ENCODE measurements at places on chromosomes 16 and 17. TPM values are rescaled to one million over a fixed set of nuclear protein-coding genes. Genes with fewer than 3 reads are reported as not detected.

Gene ZACN
- total RNA-seq, result not detected

- no peak for DNase-seq
Measured at GRCh38 chr17:15882058-15882720, 62.7 kb upstream of the ADORA2B start.

DNA sequence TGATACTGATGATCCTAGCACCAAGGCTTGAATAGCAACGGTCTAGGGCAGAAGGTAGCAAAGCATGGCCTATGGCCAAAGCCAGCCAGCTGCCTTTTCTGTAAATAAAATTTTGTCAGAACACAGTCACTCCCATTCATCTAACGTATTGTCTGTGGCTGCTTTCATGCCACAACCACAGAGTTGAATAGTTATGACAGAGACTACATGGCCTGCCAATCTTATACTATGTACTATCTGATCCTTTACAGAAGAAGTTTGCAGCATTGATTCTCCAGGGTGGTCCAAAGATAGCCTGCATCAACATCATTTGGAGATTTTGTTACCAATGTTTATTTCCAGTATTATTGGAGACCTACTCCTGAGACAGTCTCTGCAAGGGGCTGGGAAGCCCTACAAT is 19.9 kb upstream of the MMD start:
- no peak for DNase-seq

- no peak for DNase-seq
Measured at GRCh38 chr17:21194703-21195102, 19.3 kb downstream of the TMEM11 start.

Gene TEKT1
- total RNA-seq, result not detected

- no peak for DNase-seq
Measured at GRCh38 chr17:74432424-74432690, 469 bp downstream of the GPRC5C start.

- DNase-seq, result peak; percentile 11
Measured at GRCh38 chr16:17921357-17921978, 415.1 kb downstream of the NPIPA8 start.

Gene ABI3
- total RNA-seq, result not detected

- DNase-seq, result no peak
Measured at GRCh38 chr16:72409423-72409822, 237.5 kb upstream of the PMFBP1 start.

Gene MT1A
- not detected for total RNA-seq

- no peak for DNase-seq
Measured at GRCh38 chr17:37124821-37125173, 176.0 kb downstream of the AATF start.

Gene EPX
- 0.08 TPM for total RNA-seq

DNA sequence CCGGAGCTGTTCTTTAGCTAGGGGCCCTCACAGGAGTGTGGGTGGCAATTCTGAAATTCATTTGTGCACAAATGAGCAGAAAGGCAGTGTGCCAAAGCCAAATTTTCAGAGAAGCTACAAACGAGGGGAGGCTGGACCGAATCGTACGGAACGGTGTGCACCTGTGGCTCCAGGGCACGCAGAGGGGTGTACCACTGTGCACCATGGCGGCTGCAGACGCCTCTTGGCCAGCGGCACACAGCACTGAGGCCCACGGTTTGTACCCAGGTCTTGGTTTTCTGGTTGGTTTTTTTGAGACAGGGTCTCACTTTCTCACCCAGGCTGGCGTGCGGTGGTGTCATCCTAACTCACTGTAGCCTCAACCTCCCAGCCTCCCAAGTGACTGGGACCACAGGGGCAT is 14.9 kb downstream of the CHMP1A start:
- no peak for DNase-seq

DNA sequence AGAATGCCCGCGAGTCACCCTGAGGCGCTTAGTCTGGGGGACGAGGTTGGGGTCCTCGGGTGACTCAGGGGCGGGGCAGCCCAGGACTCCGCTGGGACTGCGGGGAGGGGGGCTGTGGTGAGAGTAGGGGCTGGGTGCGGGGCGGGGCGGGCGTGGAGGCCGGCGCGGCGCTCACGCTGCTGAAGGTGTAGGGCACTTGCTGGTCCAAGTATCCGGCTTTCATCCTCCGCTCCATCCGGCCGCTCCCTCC is 832 bp downstream of the ETV4 start:
- no peak for DNase-seq

Gene OTOP2
- total RNA-seq, result not detected

DNA sequence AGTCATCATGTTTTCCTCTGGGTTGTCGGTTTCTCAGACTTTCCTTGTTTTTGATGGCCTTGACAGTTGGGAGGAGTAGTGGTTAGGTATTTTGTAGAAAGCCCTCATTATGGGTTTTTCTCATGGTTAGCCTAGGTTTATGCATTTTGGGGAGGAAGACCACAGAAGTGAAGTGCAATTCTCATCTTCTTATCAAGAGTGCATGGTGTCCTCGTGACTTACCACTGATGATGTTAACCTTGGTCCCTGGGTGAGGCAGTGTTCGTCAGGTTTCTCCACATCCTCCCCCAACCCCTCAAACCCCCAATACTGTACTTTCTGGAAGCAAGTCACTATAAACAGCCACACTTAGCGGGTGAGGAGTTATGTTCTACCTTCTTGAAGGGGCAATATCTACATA is 42.3 kb downstream of the BPTF start:
- no peak for DNase-seq

DNA sequence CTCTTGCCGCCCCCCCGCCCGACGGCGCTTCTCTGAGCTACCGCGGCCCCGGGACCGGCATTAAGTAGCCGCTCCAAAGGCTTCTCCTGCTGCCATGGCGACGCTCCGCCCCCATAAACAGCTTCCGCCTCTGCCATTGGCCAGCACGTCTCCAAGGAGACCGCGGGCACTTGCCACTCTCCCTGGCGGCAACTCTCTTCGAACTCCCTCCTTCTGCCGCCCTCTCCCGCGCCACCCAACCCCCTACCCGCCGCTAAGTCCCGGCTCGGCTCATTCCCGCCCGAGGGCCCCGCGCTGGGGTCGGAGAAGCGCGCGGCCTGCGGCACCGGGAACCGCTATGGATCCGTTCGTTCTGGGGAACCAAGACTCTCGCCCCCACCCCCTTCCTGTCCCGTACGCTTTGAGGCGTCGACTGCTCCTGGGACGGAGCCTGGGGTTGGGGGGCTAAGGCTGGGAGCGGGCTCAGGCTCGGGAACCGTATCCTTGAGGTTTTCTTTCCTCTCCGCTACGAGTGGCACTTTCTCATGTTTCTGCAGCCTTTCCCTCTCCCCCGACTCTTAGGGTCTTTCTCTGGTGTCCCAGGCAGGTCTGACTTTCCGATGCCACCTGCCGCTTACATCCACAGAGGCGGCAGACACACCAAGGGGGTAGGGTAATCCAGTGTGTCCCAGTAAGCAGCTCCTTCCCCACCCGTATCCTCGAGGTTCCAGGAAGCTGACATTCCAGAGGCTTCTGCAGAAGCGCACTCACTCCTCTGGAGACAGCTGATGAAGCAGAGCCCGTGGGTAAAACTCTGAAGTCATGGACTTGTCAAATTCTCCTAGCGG is at the start of gene FOXJ1:
Gene FOXJ1, minus strand, starts transcription at position 34 of the 827 bp plus-strand sequence. CDS start 850 bp downstream, outside the sequence.
- DNase-seq, result peak; percentile 91

DNA sequence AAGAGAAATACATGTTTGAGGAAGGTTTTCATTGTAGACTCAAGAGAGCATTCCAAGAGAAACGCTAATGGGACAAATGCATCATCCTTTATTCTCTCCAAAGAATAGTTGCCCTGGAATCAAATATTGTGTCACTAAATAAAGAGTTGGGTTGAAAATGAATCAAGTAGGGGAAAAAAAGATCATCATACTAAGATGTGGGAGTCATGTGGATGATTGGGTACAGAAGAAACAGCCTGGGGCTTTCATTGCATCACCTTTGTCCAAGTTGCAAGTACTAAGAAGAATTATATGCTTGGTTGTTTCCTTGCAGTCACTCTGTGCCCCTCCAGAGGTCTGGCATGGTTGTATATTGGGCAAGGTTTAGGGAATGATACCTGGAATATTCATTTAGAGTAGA is 658.9 kb downstream of the TOX3 start:
- DNase-seq, result no peak

DNA sequence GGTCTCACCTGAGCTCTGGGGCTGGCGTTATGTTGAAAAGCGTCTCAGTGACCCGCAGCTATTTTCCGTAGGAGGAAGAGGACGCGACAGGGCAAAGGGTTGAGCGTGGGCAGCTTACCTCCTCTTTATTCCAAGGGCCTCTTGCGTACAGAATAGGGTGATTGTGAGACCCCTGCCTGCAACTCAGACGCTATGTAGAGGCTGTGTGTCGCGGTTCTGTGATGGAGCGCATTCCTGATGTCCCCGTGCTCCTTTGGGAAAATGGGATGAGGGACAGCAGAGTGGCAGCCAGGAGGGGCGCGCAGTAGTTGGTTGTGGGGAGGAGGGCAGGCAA is 531 bp upstream of the CDH8 start:
- no peak for DNase-seq

Gene MPRIP
- 99.5 TPM for total RNA-seq

GRCh38 chr16:11542069-11542744 is 44.5 kb downstream of the LITAF start:
- no peak for DNase-seq

DNA sequence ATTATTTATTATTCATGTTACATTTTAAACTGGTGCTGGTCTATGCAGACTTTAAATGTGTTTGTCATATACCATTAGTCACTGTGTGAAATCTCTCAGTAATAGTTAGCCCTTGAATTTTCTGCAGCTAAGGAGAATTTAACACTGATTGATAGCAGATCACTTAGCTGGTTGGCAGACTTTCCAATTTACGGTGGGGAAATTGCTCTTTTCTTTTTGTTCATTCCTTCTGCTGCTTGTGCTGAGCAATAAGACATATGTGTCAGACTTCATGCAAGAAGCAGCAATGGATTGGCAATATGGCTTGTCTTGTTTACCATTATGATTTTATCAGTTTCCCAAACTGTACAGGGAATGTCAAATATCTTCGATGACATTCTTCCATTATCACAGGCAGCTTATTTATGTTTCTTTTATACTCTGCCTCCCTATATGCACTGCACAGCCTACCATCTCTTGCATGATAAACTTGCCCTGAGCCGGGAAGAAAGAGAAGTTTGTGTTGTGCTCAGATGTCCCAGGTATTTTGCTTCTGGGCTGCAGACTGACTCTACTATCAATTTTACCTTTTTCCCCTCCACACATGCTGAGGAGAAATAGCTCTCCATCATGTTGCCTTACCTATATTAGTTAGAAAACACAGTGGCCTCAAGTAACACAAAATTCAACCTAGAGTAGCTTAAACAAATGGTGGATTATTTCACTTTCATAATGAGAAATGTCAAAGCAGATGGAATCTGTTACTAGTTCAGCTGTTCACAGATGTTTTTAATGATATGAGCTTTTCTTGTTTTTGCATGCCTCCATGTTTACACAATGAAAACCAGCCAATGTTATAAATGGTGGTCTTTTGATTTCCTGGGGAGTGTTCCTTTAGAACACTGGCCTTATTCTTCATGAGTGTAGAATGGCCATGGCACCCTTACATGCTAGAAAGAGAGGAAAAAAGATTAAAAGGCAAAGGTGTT is 968.1 kb upstream of the GOT2 start:
- no peak for DNase-seq

DNA sequence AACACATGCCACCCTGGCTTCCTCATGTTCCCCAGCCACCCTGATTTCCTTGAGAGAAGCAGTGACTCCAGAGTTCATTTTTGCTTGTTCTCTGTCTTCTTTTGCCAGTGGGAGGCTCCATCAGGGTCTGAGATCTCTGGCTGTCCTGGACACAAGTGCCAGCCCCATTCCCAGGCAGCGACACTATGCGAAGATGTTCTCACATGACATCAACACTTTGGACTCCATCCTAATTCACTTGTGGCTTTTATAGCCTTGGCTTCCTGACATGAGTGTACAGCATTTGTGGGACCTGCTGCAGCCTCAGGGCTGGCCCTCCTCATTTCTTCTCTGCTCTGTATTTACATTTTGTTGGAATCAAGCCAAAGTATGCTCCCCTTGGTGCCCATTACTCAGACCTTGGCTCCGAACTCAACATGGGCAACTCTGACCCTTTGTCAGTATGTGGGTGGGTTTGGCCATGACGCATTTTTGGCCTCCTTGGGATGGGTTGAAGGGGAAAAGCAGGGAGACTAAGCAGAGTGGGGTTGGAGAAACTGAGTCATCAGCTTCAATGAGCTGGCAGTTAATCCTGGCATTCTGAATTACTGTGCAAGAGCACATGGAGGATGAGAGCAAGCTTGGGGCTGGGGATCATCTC is 119.0 kb upstream of the EEF2KMT start:
- DNase-seq, result peak; percentile 14

DNA sequence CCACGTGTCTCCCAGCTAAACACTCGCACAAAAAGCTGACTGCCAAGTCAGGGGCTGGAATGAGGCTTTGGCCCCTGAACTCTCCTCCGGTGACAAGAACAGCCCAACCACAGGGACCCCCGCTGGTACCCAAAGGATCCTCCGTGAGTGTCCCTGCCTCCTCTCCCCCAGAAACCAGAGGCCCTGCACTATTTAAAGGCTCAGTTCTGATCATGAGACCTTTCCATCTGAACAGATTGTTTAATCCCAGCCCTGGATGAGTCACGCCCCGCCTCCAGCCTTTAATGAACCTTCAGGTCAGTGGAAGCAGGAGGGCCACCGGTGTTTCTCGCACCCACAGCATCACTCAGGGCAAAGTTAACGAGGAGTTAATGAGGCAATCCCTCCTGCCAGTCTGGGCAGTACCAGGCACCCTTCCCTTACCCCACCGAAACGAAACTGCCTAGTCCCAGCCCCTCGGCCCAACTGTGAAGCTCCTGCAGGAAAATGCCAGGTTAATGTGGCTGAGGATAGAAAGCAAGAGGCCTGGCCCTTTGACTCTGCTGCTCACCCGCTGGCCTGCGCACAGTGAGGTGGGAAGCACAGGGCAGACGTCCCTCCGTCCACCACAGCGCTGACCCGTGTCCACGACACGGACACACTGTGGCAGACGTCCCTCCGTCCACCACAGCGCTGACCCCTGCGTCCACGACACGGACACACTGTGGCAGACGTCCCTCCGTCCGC is 32.4 kb downstream of the TIMM22 start:
- no peak for DNase-seq

Gene KRTAP4-4
- total RNA-seq, result not detected

Gene COG7
- 14.8 TPM for total RNA-seq

Gene NARF
- 74.3 TPM for total RNA-seq

GRCh38 chr16:88533932-88534637 is 36.1 kb upstream of the ZC3H18 start:
- peak; percentile 47 for DNase-seq

DNA sequence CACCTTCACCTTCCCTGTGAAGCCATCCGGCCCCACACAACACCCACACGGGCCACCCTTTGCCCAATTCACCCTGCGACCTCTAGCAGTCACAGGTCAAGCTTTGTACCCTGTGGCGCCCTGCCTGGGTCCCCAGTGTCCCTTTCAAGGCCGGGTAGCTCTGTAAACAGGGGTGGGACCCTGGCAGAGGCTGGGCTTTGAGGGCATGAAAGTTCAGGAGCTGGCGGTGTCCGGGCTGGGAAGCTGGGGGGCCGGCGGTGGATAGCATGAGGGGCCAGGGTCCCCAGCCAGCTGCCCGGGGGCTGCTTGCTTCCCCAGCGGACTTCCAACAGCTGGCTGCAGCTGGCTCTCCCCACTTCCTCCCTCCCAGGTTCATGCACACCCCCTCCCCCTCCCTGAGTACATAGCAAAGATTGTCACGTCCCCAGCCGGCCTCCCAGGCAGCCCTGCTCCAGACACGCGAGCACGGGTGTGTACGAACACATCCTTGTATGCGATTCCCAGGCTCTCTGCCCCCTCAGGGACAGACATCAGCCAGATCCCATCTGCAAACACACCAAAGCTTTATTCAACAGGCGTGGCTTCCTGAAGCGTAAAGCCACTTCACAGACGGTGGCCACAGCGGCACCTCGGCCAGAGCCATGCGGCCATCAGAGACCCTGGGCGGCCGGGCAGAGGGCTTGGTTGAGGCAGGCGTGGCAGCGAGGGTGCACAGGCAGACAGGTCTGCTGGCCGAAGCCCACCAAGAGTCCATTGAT is 8.2 kb downstream of the NTHL1 start:
- DNase-seq, result peak; percentile 90

Data from H4 (cell line).